ENCODE measurements at places on chromosomes 6 and 20.

DNA sequence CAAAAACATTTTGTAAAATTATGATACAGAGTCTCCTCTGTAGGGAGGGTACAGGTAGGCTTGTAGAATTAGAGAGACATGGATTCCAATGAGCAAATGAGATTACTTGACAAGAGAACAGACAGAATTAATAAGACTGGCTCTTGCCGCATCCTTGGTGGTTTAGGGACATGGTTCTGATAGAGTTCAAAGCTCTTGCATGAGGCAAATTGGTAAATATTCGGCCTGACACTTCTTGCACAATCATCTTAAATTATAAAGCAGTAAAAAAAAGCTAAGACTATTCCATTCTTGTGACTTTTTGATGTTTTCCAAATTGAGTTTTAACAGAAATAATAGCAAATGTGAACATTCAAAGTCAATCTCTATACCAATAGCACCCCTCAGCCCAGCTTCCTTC is 14.9 kb upstream of the KLHL31 start:
- DNase-seq = no peak

- DNase-seq = no peak
These were observed 124.2 kb downstream of the PLEKHG1 start for GRCh38 chr6:150723857-150724256.

- DNase-seq = no peak
These were observed 58.9 kb upstream of the L3MBTL3 start for GRCh38 chr6:129959358-129959930.

DNA sequence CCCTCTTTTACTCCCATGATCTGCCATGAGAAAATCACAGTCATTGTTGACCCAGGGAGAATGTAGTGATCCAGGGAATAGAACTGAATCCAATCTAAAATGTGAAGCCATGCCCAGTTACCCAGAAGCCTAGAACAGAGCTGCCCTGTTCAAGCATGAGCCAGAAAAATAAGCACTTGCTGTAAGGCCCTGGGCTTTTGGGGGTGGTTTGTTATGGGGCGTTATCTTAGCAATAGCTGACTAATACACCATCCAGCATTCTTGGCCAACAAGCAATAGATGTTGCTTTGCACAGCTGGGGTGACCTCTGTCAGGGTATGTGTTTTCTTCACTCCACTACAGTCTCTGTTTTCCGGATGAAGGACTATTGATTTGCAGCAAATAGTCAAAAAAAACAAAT is 120.4 kb downstream of the ZFP64 start:
- no peak for DNase-seq

DNA sequence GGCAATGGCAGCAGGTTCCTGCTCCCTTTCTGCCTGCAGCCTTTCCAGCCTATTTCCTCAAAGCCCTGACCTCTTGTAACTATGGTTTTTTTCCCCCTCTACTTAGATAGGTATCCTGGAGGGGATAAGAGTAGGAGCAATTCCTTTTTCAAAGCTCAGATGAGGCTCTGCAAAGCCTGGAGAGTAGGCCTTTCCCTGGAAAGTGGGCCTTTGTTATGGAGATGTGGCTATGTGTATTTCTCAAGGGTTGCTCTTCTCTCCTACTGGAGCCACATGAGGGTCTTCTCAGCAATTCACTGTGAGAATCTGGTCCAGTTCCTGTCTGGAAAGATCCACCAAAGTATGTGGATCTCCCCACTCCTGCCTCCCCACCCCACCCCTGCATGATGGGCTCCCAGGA is 96.0 kb downstream of the DTD1 start:
- no peak for DNase-seq

DNA sequence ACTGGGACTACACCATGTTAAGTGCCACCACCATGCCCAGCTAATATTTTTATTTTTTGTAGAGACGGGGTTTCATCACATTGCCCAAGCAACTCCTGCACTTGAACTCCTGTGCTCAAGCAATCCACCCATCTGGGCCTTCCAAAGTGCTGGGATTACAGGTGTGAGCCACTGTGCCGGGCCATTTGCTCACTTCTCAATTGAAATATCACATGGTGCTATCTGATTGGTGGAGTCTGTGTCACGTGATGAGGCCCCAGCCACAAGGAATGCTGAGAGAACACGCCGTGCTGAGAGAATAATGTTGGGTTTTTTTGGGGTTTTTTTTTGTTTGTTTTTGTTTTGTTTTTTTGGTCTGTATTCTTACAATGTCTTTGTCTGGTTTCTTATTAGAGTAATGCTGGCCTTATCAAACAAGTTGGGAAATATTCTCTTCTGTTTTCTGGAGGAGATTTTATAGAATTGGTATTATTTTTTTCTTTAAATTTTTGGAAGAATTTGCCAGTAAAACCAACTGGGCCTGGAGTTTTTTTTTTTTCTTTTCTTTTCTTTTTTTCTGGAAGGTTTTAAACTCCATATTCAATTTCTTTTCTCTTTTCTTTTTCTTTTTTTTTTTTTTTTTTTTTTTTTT is 183.2 kb upstream of the KCNG1 start:
- DNase-seq = no peak

GRCh38 chr20:18992418-18992817 is 178.8 kb downstream of the SCP2D1 start:
- DNase-seq = no peak

GRCh38 chr6:76814496-76815458 is 648.5 kb downstream of the HTR1B start:
- DNase-seq = no peak

DNA sequence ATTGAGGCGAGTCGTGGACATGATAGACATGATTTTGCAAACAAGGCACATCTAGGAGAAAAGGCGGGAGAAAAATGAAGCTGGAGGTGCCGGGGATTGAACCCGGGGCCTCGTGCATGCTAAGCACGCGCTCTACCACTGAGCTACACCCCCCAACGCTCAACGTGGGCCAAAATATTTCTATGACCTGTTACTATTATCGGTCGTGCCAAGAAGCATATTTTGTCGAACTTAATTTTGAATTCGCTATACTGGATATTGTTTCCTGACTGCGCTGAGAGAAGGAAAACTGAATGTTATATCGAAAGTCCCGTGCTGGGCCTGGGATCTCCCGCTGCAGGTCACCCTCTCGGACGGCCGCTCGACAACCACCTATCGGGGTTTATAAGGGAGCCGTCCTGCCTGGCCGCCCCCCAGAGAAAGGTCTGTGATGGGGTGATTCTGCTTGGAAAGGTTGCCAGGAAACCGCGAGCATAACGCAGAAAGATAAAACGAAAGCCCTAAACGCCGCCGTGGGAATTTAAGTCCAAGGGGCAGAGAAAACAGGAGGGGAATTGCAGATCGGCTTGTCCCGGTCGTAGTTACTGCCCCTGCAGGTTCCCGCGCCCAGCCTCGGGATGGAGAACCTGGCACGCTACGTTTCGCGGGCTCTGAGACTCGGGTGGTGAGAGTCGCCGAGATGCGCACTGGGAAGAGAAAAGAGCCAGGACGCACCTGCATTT is 60.0 kb downstream of the TRIM27 start:
- DNase-seq = peak; percentile 64

GRCh38 chr6:29976253-29976587 is 33.9 kb downstream of the HLA-A start:
- DNase-seq = no peak

DNA sequence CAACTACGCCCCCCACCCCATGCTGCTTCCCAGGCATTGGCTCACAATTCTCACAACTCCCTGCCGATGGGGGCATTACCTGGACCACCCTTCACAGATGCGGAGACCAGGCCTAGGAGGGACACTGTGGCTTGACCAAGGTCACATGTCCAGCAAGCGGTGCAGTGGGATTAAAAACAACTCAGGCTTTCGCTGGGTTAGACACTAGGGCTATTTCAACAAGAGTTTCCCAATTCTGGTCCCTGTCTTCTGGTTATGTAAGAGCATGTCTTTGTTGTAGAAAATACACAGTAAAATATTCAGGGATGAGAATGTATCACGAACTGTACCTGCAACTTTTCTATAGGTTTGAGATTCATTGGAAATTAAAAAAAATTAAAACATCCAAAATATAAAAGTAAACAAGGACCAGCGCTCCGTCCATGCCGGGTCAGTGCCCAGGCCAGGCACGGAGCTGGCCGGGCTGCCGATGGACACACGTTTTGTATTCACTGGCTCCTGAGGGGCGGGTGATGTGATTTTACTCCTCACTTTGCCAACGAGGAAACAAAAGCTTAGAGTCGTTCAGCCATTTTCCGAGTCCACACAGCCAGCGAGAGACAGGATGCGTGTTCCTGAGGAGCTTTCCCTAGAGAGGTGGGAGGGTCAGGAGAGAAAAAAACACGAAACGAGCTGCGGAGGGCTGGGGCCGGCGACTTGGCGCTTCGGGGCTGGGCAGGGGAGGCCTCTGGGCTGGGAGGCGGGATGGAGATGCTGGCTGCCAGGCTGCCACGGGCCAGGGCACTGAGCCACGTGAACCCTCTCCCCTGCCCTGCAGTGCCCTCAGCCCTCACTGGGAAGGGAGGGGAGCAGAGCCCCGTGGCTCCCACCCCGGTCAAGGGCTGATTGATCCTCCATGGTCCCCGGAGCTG is 17.1 kb upstream of the VSTM2L start:
- no peak for DNase-seq

GRCh38 chr6:14002176-14002947 is 77.6 kb downstream of the RNF182 start:
- DNase-seq = no peak

DNA sequence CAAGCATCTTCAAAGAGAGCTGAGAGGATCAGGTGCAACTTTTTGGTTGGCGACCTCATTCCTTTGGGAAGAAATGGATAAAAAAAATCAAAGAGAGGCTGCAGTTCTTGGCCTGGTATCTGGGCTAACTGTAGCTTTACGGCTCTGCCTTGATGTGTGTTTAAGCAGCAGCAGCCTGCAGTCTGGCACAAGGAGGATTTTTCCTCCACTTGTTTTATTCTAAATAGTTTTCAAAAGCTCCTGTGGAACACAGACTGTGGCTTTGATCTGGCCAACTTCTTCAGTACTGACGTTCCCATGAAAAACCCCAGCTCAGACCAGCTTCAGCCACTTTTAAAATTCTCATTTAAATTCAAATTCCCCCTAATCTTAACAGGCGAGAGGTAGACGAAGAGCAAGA is 137.3 kb downstream of the HDGFL1 start:
- no peak for DNase-seq

DNA sequence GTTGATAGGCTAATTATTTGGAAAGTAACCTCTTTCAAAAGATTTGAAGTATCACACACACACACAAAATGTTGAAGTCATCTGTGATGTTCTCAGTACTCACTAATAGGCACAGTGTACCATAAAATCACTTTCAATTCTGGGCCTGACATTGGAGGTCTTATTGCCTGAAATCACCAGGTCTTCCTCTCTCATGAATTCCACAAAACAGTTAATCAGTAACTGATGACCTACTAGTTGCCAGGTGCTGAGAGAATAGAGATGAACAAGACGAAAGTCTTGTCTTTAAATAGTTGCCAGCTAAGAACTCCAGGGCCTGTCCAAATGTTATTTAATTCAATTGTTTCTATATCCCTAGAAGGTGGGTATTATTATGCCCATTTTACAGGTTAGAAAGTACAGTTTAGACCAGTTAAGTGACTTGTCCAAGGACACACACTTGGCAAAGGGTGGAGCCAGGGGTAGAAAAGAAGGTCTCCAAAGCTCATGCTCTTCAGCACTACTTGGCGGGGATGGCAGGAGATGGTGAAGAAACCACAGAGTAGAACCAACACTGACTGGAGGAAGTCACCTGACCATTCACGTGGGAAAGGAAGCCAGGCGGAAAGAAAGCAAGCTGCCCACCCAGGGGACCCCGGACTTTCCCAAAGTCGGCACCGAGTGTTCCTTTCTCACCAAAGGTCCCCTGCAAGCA is 116.4 kb downstream of the KIF6 start:
- DNase-seq = no peak

- DNase-seq = no peak
These were observed 129.6 kb downstream of the CD24 start for GRCh38 chr6:106844930-106845329.

- DNase-seq = no peak
These were observed 62.6 kb downstream of the CBFA2T2 start for GRCh38 chr20:33552519-33552918.

DNA sequence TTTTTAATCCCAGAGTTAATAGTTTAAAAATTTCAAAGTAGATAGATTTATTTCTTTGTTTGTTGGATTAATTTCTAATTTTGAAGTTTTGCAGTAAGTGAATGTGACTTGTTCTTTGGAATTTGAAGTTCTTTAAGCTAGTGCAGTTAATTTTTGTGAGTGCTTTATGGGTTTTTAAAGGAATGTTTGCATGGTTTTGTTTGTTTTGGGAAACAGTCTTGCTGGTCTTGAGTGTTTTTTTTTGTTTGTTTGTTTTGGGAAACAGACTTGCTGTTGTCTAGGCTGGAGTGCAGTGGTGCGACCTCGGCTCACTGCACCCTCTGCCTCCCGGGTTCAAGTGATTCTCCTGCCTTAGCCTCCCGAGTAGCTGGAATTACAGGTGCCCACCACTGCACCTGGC is 9.5 kb downstream of the PANK2 start:
- DNase-seq = no peak

DNA sequence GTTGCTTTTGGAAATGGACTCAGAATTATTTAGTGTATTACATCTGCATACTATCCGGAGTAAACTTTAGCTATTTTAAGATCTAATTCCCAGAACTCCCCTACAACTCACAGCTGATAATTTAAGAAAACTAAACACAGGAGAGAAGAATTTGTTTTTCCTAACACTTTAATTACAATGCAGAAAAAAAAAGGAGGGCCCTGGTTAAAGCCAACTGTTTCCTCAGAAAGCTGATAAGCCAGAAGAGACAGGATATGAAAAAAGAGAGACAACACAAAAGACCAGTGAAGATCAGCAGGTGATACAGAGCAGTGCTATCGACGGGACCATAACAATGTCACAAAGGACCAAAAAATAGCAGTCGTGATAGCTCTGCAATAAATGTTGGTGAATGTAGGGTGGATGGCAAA is 5.8 kb downstream of the IFNGR1 start:
- no peak for DNase-seq

DNA sequence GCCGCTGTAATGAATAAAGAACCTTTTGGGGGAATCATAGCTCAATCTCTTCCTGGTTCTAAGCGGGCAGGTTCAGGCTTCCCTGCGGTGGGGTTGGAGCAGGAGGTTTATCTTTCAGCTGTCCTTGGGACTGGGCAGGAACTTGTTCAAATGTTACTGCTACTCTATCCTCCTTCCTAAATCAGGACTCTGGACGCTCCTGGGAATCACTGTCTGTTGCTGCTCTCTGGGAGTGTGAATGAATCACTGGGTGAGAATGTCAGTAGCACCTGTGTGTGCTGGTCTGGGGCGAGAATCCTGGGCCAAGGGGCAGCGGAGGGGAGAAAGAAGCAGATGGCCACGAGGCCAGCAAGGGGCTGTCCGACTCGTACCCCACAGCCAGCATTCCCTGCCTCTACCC is 65.4 kb upstream of the ZNFX1 start:
- DNase-seq = no peak

- DNase-seq = no peak
These were observed 434.2 kb upstream of the CDH4 start for GRCh38 chr20:60817891-60818290.

All from omental fat pad (tissue), 4 donors.